Karpas-422 (cell line): ENCODE measurements at places on chromosomes 4 and X.
A peak's percentile ranks its signal among the peaks of the same experiment; 100 is the strongest.

DNA sequence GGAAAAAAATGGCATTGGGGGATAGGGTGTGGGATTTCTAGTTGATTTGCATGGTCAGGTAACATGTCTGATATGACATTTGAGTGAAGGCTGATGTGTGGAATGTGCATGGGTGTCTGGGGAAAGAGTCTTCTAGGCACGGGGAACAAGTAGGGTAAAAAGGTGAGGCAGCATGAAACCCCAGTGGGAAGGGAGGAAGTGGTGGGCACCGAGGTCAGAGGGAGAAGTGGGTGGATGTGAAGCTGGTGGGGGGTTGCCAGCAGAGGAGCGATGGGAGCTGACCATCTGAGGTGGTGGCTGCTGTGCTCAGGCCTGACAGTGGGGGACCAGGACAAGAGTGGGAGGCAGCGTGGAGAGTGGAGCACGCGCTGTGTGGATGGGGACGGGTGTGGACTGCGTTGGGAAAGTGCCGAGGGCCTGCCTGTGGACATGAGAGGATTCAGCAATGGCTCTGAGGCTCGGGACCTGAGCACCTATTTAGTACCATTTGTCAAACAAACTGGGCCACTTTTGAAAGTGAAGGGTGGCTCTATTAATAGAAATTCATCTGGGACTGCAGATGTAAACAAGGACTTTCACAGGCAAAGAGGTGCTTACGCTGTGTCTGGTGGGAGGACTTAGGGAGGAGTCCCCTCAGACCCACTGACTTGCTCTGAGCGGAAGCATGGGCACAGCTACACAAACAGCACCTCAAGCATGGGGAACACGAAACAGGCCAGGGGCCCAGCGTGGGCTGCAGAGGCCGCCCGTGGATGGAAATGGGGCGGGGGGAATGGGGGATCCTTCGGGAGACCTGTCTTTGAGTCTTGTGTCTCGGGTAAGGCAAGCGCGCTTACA is 16.7 kb upstream of the S100P start:
- DNase-seq, result no peak

DNA sequence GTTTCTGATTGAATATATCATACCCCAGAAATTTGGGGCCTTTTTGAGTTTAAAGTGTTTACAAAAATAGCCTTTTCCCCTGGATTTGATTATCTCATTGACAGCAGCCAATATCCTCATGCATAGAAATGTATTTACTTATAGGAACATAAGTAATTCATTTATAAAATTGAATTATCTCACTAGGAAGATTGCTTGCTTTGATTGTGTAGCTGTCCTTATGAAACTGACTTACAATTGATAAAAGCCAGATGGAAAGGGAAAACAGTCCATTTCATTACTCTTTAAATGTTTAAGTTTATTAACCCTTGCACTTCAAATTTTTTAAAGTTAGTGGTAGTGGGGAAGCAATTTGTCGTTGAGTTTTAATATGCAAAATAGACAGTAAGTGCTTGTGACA is 310.2 kb upstream of the TBX22 start:
- no peak for DNase-seq

DNA sequence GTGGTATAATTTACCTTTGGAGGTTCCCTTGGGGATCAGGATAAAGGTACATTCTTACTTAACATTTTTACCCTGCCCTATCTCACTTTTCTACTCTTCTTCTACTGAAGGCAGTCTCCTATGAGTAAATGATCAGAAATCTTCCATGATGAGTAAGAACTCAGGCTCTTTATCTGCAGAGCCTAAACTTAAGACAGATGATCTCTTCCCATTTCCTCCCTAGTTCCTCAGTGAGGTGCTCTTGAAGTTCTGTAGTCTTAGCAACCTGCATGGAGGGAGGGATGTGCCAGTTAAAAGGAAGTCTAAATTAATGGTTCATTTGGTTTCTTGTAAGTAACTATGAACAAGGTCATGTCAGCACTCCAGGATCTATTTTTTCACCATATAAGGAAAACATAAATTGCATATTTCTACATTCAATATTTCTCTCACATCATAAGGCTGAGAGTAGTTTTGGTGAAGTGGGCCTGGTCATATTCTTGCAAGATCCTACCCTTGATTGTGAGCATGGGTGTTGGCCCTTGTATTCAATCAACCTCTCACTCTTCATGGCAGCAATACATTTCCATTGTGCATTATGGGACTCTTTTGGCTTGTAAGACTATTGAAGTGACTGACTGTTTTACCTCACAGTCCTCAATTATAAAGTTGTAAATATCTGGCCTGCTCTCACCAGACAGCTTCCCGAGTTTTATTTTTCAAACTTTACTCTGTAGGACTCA is 295.5 kb downstream of the SLC7A11 start:
- DNase-seq, result no peak

- DNase-seq, result peak; percentile 51
These were observed 97.4 kb downstream of the NLGN4X start for GRCh38 chrX:6131287-6131686.

GRCh38 chrX:96692890-96693289 is 8.2 kb downstream of the DIAPH2 start:
- DNase-seq, result no peak

- DNase-seq, result no peak
These were observed 921.3 kb downstream of the NLGN4X start for GRCh38 chrX:5307416-5307815.

DNA sequence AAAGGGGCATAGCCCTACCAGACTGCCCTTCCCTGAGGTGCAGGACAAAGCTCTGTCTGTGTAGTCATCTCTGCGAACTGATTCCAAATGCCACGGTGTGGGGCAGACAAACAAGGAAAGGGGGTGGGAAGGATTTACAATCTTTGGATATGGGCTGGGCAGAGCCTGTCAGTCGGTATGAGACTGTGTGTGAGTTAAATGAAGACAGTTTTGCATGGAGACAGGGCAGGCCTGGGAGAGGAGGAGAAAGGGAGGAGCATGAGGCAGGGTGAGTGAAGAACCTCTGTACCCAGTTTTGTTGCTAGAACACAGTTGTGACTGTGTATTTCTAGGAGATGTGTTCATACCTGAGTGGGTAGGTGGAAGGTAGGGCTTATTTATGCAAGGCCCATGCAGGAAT is 59.4 kb upstream of the MSN start:
- no peak for DNase-seq

GRCh38 chr4:36328130-36328529 is 46.7 kb downstream of the DTHD1 start:
- DNase-seq, result no peak

DNA sequence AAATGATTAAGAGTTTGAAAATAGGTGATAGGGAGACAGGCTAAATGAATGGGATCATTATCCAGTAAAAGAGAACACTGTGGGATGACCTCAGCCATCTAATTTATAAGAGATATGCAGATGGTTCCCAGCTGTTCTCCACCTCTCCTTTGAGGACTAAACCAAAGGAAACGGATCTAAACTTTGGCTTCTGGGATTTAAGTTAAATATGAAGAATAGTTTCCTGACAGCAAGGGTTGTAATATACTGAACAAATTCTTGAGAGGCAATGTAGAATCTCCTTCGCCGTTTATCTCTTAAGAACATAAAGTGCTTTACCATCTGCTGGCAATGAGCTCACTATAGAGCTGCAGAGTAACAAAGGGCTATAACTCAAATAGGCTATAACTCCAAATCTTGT is 35.4 kb upstream of the HPGDS start:
- no peak for DNase-seq
